NCI-H2081 (cell line): ENCODE measurements at places on chromosomes 16 and 17.
A peak's percentile ranks its signal among the peaks of the same experiment; 100 is the strongest.

DNA sequence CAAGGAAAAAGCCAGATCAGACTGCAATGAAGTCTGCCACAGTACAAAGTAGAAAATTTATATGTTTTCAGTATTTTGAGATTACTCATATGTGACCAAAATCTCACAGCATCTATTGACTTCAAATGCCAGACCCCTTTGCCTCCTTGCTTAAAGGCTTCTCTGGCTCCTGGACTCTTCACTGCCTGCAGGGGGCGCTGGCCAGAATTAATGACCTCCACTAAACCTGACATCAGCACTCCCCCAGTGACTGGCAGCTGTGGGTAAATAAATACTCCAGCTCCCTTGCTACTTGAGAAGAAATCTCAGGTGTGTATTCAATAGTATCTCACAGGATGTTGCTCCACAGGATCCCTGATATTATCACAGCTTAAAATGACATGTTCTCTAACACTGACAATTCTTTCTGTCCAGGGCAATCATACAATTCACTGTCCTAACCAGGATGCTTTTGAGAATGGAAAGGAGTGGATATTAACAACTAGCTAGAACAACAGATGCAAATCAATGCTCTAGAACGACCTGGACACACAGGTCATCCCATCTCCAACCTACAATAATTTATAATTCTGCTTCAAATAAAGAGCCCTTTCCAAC, 4.0 kb downstream of the BECN1 start:
- peak; percentile 59 for DNase-seq

DNA sequence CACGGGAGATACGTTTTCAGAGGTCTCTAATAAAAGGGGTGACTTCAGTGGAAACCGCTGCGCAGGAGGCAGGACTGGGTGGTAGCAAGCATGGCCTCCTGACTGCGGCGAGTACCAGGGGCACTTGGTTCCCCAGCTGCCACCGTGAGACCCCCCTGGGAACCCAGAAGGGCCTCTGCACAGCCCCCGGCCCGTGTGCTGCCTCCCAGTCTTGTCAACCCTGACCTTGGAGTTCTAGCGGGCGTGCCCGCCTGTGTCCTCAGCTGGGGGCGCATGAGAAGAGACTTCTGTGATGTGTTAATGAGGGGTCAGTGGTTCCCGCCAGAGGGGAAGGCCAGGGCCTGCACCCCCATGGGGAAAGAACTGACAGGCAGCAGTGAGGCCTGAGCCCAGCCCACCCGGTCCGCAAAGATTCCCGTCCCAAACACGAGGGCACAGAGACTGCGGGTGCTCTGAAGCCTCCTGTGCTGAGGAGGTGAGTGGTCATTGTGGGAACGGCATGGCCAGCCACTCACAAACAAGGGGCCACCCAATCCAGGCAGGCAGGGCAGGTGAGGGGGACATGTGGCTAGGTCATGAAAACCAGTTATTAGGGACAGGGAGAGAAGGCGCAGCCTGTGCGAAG, 9.4 kb downstream of the ZNF276 start:
- DNase-seq = no peak

- DNase-seq = no peak
Measured at GRCh38 chr16:48441106-48441505, 55.9 kb upstream of the SIAH1 start.

DNA sequence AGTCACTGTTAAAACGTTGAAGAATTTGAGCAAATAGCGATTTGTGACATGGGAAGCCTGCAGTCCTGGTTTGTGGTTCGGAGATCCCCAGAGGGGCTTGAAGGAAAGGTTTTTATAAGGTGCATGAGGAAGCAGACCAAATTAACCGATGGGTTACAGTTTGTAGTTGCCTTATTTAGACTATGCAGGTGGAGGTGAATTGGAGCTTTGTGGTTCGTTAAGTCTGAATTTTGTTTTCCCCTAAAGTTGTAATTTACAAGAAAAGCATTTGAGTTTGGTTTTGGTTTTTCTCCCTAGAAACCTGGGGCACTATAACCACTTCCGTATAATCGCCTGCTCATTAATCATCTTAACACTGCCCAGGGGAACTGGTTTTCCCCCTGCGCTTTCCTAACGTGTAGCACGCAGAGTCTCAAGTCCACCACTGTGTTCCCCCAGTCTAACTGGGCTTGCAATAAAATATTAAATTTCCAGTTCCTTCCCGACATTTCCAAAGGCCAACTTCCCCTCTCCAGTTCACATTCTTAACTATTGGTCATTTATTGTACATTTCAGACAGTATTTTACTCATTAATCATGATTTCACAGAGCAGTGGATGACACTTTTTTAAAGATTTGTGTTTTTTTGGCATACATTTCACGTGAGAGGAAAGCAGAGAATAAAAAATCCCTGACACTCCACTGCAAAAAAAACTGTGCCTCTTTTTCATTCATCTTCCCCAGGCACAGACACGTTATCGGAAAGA, 932 bp downstream of the ZNF267 start:
- DNase-seq = peak; percentile 11

GRCh38 chr16:9778849-9779248, 403.4 kb downstream of the GRIN2A start:
- no peak for DNase-seq

GRCh38 chr16:2178321-2179106, 17.9 kb downstream of the CASKIN1 start:
- peak; percentile 7 for DNase-seq

DNA sequence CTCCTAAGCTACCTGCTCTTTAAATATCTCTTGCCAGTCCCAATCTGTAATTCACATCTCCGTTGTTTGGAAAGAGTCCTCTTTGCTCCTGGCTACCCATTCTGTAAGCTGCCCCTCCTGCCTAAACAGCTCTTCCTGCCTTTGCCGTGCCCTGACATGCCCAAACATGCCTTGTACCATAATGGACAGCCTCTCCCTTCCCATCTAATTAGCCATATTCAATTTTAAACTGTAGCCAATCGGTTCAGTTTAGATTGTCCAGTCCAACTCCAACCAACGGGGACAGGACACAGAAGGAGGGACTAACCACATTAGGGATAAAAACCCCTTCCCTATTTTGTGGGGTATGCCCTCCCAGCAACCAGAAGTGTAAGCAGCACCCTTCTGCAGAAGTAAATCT, 30.6 kb upstream of the CLEC3A start:
- DNase-seq = no peak

- no peak for DNase-seq
Measured at GRCh38 chr16:50185005-50185505, 31.9 kb downstream of the TENT4B start.

DNA sequence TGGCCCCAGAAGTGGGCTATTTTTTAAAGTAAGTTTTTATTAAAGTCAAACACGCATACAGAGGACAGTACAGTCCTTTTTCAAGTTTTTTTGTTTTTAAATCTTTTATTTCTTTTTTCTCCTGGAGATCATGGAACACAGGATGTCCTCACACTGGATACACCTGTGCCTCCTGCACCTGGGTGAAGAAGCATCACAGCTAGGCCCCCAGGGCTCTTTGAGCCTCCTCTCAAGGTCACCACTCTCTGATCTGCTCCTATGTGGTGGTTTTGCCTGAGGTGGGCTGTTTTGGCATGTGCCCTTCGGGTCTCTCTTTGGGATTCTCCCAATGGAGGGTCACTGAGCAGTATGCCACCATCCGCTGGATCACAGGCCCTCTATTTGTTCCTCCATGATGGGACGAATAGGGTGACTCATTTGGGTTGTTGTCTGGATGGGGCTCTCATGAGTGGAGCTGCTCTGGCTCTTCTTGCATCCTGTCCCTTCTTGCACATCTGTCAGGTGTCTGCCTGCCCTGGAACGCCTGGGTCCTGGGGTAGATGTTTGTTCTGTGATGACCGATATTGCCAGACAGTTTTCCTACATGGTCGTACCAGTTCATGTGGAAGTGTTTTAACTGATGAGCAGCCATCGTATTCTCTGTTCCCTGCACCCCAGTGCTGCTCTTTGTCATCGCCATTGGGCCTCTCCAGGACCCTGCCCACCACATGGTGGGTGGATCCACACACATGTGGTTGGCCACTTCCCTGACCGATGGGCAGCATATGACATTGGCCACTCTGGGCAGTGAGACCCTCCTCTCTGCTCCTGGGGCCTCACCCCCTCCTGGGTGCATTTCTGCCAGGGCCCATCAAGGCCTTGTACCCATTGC, 55.2 kb upstream of the MED9 start:
- DNase-seq = no peak

DNA sequence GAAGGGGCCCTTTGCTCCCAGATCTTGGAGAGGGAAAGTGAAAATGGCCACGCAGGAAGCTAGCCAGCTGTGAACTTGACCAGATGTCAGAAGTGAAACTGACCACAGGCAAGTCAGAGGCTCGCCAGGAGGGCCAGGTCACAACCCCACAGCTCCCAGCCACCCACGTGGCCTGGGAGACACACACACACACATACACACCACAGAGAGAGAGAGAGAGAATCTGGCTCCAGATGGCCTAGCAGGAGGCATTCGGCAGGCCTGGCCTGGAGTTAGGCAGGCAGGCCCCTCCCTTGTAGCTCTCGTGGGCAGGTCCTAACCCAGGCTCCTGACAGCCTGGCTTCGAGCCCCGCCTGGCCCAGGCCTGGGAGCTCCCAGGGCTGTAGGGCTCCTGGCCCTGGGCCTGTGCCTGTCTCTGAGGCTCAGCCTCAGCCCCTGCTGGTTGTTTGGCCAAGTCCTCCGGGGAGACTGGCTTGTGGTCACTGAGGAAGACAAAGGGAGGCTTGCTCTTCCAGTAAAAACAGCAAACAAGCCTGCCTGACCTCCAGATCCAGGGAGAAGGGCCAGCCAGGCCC, 20.2 kb downstream of the NGFR start:
- DNase-seq = no peak

DNA sequence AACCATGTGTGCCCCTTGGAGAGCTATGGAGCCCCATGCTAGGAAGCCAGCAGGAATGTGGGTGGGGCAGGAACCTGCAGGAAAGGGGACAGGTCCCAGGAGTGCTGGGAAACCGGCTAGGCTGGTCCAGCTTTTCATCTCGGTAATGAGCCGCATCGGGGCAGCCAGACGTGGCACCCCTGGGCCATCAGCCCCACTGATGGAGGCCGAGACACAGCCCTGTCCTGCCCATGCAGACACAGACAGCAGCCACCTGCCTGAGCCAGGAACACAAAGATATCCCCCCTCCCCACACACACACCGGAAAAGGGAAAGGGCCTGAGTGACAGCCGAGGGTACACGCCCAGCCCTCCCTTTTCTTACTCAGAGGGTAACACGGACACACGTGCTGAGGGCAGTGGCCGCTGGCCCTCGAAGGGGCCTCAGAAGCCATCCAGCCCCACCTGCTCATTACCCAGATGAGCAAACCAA, 18.1 kb downstream of the PPL start:
- DNase-seq = no peak

DNA sequence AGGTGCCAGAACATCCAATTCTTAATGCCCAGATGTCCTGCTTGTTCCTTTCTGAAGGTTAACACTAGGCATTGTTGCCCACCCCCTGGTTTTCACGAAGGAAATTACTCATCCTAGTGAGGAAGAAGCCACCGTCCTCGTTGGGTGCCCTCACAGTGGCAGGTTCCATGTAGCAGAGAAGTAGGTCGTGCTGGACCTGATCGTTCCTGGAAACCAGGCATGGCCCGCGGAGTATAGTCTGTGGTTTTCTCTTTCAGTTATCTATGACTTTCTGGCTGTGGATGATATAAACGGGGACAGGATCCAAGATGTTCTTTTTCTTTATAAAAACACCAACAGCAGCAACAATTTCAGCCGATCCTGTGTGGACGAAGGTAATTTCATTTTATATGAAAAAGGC, 16.5 kb downstream of the RGS11 start:
- DNase-seq = no peak

DNA sequence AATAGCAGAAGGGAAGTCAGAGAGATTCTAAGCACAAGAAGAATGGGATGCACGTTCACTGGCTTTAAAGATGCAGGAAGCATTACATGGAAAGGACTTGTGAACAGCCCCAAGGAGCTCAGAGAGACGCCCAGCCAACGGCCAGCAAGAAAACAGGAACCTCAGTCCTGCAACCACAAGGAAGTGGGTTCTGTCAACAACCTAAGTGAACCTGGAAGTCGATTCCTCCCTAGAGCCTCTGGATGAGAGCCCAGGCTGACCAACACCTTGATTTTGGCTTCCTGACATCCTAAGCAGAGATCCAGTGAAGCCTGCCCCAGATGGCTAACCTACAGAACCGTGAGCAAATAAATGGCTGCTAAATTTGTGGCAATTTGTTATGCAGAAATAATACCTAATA, 24.5 kb downstream of the GPR142 start:
- no peak for DNase-seq

GRCh38 chr16:65268331-65268730, 146.5 kb upstream of the CDH11 start:
- DNase-seq = no peak

- DNase-seq = no peak
Measured at GRCh38 chr17:12996941-12997340, 20.9 kb downstream of the ELAC2 start.

DNA sequence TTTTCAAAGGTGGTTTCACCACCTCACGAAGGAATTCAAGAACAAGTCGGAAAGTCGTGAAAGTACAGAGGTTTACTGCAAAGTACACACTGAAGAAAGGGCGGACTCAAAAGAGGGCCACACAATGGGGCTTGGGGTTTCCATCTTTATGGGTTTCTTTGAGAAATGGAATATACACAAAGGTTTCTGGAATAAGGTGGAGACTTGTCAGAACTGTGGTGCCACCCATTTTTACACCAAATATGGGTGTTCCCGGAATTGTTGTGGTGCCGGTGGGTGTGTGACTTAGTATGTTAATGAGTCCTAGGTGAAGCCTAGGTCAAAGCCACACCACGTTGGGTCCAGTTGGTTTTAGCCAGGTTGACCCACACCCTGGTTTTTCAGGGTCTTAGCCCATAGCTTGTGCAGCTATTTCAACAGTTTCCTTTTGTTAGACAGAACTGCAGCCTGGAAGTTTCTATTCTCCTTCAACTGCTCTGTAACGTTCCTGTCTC, 567 bp upstream of the GCSH start:
- no peak for DNase-seq

- no peak for DNase-seq
Measured at GRCh38 chr16:80366023-80366422, 174.8 kb upstream of the DYNLRB2 start.

GRCh38 chr17:16928406-16929034, 43.4 kb downstream of the TNFRSF13B start:
- no peak for DNase-seq

GRCh38 chr16:25177831-25178688, 38.7 kb upstream of the AQP8 start:
- DNase-seq = no peak

GRCh38 chr17:78429618-78429995, 51.2 kb downstream of the PGS1 start:
- DNase-seq = no peak

DNA sequence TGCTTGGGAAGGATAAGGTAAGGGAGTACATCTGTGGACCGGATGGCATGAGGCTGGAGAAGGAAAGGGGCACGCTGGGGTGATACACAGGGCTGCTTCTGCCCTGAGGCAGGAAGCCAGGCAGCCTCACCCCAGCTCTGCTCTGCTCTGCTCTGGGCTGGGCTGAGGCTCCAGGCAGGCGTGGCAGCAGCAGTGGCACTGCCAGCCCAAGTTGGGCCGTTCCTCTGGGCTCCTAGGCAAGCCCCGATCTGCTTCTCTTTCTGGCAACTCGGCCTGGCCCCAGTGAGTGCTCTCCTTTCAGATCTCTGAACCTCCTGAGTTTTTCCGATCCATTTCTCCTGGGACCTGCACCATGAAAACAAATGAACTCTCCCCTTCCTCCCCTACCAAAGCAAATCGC, 44.9 kb downstream of the VAC14 start:
- DNase-seq = no peak
